ENCODE measurements at places on chromosomes 3 and 15.

- no peak for DNase-seq
Observed at GRCh38 chr3:13023971-13024764, 49.1 kb downstream of the IQSEC1 start.

DNA sequence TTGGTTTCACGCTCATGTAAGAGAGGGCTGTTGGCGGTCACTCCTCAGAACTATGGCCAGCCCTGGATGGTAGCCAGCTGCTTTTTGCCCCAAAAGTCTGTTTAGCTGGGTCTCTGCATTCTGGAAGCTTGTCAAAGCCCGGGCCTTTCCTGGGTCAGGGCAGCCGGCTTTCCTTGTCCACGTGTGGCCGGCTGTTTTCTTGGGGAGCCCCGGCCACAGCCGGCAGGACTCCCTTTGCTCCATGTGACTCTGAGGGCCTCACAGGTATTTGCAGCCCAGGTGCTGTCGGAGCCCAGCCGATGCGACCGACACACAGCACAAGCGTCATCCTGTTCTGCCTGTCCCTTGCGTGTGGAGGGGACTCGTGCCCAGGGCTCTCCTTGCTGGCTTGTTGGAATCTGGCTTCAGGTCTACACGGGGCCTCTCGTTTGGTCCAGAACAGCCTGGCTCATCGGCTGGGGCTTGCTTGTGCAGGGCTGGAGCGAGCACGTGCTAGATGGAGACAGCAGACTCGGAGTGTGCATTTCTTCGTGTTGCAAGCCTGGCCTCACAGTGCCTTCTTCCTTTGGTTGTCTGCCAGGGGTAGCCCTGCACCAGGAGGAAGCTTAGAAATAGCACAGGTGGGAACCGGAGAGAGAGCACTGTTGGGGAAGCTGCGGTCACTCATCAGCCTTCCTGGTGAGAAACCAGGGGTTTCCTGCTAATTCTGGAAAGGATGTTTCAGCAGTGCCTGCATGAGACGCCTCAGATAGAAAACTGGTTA, 51.5 kb downstream of the PGPEP1L start:
- no peak for DNase-seq

DNA sequence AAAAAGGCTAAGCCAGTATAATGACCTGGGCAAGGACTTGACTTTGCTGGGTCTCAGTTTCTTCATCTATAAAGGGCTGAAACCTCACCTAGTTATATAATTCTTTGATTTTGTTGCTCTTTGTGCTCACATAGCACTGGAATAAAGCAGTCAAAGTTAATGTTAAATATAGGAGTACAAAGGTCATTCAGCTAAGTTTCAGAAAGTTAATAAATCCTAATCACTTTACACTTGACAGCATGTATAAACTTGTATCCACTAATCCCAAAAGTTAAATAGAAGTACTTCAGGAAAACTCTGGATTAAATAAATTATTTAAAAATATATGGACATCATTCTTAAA, 33.9 kb downstream of the PLCL2 start:
- no peak for DNase-seq

DNA sequence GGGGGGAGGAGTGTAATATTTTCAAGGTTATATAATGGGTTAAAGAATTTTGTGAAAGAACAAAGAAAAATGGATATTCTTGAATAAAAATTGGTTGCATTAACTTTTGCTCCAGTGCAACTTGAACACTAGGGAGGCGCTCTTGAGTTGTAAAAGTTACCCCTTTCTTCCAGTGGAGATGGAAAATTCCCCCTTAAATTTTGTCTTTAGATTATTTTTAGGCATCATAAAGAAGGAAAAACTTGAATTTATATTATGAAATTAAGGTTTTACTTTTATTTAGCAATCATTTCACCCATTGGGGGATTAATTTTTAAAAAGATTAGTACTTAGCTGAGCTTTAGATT, 550 bp upstream of the CHD2 start:
- no peak for DNase-seq

DNA sequence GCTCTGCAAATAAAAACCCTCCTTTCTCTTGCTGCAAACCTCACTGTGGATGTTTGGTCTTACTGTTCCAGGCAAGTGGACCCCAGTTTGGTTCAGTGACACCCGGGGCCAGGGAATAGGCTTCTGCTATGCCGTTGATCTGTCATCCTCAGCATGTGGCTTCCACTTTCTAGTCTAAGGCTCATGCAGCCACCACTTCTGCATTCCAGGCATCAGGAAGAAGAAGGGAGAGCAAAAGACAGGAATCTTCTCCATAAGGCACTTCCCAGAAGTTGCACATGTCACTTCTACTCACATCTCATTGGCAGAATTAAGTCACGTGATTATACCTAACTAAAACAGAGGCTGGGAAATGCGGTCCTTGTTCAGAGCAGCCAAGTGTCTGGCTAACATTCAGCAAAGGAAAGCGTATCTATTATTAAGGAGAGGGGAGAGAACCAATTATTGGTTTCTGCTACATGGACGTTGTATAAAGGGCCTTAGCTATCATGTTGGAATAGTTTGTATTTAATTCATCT, 173.6 kb upstream of the PFN2 start:
- no peak for DNase-seq

DNA sequence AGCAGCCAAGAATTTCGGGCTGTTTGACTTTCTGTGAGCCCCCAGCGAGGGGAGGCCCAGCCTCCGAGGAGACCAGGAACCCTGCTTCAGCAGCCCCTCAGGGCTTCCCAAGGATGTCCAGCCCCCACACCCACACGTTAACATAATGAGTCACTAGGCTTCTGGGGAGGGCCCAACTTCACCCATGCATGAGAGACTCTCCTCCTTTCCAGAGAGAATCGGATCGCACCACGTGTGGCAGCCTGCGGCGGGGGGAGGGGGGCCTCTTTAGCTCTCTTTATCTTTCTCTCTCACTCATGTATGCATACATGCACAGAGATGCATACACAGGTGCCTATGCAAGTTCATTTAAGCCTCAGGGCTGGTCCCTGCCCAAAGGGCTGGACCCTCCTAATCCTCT, 3.1 kb upstream of the AP2M1 start:
- DNase-seq: no peak

DNA sequence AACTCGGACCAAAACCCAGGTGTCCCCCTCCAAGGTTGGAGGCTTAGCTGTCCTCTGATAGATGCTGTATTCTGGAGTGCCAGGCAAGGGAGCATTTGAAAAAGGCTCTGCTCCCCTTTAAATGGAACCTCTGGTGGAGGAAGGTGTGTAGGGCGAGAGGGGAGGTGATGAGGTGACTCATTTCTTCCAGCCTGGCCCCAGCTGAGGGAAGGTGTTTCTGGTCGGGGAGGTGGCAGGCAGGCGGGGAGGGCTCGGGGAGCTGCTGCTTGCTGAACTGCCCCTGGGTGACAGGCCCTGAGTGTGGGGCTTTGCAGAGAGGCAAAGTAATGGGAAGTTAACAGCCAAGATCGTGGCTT, 18.8 kb downstream of the PSTPIP1 start:
- DNase-seq: peak; percentile 76

DNA sequence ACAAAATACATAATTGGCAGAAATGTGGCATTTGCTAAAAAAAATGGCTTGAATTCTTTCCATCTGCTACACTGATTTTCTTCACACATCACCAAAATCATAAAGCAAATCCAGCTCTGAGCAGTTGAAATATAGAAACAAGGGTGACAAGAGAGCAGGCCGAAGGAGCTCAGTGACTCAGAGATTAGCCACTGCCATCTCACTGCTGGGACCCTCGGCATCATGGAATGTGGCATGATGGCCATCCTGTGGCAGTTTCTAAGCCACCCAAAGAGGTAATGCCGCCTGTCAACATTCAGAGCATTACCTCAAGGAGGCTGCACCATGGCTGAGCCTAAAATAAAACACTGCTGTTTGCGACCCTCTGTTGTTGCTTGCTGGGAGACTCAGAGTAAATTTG, 80.5 kb upstream of the OSBPL11 start:
- DNase-seq: no peak

- DNase-seq: no peak
Observed at GRCh38 chr15:75713338-75713895, 769 bp upstream of the CSPG4 start.

- peak; percentile 54 for DNase-seq
Observed at GRCh38 chr3:112013058-112013783, 14.5 kb downstream of the TAGLN3 start.

DNA sequence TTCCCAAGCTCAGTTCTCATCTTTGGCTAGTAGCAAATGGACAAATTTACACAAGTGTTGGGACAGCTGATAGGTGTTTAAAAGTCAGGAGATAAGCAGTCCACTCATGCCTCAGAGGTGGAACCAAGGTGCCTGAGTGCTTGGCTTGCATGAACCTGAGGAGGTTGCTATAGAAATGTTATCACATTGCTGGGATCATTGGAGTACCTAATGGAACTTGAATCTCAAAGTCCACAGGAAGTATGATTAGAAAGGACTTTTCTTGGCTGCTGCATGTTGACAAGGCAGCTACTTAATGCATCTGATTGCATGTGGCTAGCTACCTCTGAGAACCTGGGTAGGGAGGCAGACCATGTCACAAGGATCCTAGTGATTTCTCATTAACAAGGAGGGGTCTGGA, 39.5 kb upstream of the C3orf80 start:
- DNase-seq: no peak

DNA sequence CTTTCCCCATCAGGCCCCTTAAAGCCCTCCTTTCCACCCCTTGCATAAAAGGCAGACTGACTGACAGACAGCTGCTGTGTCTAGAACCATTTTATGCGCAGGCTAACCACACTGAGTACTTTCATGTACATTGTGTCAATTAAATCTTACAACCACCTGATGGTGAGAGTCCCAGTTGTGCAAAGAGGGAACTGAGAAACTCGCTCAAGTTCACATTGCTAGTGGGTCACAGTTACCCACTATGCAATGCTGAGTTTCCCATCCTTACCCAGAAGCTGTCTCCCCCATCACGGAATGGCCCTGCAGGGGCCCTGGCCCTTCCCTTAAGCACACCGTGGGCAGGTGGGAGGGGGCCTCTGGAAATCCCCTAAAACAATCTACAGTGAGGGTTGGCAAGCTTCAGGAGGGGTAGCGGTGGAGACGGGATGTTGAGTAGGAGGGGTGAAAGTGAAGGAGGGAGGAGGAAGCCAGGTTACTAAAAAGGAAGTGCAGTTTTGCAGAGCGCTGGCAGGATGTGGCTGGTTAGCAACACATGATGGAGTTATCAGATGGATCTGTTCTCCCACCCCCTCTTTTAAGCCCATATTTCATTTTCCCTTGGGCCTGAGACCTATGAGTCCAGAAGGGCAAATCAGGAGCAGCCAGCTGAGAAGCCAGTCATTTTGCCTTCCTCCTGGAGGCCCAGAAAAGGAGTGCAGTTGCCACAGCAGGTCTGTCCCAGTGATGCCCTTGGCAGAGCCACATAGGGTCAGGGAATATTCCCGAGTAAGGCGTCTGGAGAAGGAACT, 30.0 kb downstream of the STARD5 start:
- DNase-seq: peak; percentile 83

DNA sequence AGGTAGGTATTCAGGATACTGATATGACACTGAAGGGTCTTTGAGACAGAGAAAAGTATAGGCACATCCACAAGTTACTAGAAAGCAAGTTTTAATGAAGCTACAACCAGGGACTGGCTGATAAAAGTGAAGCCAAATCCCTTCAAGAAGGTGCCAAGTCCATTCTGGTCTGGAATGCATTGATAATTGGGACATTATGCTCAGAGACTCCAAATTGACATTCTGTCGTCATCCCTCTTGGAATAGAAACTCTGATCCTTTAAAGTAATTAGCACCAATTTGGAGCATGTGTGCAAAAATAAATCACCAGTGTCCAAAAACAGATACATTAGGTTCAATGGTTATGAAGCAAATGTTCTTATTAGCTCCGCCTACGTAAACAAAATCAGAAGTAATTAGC, 47.3 kb upstream of the BCL6 start:
- no peak for DNase-seq

DNA sequence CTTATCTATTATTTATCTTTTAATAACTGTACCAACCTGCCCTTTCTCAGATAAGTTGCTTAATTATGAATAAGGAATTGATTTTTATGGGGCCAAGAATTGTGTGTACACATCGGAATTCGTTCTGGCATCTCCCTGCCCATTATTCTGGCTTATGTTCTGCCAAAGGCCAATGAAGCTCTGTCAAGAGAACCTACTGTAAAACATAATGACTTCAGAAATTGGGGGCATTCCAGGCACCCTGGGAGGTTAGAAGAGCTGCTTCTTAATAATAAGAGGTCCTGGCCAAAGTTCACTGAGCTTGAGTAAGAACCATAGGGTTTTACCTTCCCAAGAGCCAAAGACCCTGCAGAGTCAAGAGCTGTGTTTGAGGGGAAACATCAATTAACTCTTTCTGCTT, 261.7 kb downstream of the SLC9A9 start:
- no peak for DNase-seq

- DNase-seq: peak; percentile 18
Observed at GRCh38 chr3:117997201-117998049, 1037.2 kb downstream of the IGSF11 start.

GRCh38 chr15:91196127-91196526, 96.1 kb downstream of the SV2B start:
- no peak for DNase-seq

GRCh38 chr3:130783629-130784028, 37.0 kb upstream of the PIK3R4 start:
- DNase-seq: no peak

DNA sequence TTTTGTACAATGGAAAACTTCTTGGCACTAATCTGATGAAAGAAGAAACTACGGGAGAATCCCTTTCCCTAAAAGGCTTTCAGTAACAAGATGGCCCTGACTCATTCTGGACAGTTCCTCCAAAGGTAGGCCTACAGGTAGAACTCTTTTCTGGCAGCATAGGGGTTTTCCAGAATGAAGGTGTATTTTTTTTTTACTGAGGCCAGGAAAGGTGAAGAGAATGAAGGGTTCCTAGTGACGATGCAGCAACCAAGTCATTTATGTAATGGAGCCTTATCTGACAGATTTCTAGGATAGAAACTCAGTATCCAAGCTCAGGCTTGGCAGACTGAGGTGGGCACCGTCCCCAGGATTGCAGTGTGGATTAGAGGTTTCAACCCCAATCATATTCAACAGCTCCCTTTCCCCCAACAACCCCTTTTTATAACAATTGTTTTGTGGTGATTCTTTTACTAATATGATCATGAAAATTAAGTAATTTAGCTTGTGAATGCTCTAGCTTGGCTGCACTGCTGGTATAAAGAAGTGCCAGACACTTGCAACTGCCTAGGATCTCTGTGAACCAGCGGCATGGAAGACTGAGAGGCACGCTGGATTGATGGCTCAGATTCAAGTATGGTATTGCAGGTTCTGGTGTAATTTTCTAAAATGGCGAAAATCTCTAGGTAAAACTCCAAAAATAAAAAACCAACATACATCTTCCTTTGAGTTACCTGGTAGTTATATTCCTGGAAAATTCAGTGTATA, 8.7 kb upstream of the TRIM69 start:
- no peak for DNase-seq

GRCh38 chr3:128263946-128264345, 110.7 kb downstream of the EEFSEC start:
- DNase-seq: no peak

DNA sequence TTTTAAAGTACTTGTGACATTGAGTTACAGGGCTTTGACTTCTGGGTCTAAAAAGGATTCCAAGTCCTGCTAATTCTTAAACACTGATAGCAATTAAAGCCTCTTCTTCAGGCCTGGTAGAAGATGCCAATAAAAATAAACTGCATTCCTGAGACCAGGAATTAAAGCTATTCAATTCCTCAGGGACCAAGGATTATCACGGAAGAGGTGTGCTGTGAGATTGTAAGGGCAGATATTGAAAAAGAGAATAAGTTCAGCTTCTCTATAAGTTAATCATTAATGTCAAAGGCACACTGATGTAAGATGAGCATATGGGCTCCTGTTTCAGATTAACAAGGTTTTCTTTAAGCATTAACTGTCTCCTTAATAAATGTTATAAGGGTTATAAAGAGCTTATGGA, 611.3 kb downstream of the SI start:
- no peak for DNase-seq

GRCh38 chr3:122577409-122578031, at the start of gene PARP15:
Gene PARP15 (plus strand): TSS chr3:122577650. CDS start chr3:122577668, 18 bp downstream.
- DNase-seq: peak; percentile 54
